ENCODE measurements at places on chromosomes 5 and 9.
A peak's percentile ranks its signal among the peaks of the same experiment; 100 is the strongest.

GRCh38 chr5:159780246-159780645 is 136.0 kb upstream of the ADRA1B start:
- no peak for DNase-seq

GRCh38 chr9:136544548-136544963 is 1.3 kb downstream of the NOTCH1 start:
- DNase-seq = peak; percentile 56

DNA sequence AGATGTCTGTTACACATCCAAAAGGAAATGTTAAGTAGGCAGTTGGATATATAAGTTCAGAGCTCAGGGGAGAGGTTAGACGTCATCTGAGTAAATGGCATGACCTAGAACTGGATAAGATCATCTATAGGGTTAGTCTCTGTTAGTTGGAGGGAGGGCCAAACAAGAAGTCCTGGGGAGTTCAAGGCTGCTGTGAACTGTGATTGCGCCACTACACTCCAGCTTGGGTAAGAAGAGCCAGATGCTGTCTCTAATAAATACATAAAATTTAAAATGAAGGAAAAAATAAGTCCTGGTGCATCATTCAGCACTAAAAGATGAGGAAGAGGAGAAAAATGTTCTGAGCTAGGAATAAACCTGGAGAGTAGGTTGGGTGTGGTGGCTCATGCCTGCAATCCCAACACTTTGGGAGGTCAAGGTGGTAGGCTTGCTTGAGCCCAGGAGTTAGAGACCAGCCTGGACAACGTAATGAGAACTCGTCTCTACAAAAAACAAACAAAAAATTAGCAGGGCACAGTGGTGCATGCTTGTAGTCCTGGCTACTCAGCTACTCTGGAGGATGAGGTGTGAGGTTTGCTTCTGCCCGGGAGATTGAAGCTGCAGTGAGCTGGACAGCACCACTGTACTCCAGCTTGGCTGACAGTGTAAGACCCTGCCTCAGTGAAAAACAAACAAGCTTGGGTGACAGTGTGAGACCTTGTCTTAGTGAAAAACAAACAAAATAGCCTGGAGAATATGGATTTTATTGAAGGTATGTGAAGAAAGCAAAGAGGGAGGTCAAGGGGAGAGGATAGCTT is 123.6 kb downstream of the ACTBL2 start:
- no peak for DNase-seq

DNA sequence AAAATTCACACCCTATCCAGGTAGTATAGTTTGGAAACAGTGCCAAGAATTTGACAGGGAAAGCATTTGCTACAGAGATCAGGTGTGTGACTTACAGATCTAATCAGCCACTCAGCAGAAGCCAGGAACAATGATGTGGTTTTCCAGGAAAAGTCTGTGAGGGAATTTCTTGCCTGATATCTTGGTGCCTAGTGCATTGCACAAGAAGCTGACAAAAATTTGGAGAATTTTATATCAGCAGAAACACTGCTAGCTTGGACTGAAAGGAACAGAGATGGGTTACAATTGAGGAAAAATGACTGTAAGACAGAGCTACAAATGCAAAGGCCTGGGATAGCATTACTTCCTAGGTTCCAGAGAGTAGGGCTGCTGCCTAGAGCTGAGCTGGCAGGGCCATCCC is 658.1 kb upstream of the CHD1 start:
- DNase-seq = no peak

GRCh38 chr9:7533376-7534090 is 266.0 kb downstream of the DMAC1 start:
- DNase-seq = no peak

DNA sequence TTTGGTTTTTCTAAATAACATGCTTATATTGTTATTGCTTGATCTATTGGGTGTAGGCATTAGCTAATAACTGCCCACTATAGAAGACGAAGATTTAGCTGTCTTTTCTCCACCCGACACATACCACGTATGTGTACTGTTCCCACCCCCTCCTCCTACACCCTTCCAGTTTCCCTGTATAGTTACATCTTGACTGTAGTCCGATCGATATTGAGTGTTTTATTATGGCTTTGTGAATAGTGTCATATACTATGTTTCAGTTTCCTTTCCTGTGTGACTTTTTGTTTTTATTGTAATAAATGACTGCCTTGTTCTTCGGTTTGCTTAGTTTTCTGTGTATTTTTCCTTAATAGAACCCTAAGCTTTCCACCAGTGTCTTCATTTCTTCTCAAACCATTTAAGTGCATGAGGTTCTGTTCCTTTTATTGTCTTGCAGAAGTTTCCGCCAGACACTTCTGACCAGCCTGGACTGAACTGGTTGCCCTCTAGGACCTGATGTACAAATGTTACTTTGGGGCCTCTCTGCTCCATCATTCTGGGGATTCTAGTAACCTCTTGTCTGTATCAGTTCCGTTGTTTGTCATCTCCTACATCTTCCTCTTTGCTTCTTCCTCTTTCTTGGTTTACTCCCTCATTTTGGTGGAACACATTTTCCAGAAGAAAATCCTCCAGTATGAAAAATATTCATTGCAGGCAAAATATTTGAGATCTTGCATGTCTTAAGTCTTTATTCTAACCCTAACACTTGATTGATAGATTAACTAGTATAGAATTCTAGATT is 61.8 kb downstream of the PRKACG start:
- DNase-seq = no peak

DNA sequence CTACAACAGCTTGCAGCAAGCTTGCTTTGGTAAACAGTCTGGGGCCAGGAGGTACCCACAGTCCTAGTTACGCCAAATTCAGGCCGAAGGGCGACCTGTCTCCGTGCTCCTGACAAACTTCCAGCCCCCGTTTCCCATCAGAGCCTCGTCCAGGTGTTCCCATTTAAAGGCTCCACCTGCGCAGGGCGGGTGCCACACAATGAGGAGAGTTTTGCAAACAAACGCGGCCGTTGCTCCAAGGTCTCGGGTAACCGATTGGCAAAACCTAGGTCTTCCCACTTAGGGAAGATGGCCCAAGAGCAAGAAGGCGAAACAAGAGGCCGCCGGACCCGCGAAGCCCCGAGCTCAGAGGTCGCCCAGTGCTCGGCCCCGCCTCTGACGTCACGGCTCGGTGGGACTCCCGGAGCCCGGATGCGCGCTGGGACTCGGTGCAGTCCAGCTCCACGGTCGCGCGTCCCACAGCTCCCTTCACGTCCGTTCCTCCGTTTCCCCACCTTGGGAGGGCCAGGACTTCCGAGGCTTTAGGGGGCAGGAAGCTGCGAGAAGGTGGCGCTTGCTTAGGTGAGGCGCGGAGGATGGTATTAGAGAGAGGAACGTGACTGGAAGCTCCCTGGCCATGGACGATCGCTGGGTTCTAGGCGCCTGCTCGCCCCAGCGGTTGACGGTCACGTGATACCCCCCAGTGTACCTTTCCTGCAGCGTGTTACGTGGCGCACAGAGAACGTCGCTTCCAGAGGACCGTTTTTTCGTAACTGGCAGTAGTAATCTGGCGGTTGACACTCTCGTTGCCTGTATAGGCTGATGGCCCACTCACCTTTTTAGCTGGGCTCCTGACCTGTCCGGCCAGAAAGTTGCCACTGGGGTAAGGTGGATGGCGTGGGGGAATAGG is 41.8 kb upstream of the KDM4C start:
- DNase-seq = peak; percentile 51

DNA sequence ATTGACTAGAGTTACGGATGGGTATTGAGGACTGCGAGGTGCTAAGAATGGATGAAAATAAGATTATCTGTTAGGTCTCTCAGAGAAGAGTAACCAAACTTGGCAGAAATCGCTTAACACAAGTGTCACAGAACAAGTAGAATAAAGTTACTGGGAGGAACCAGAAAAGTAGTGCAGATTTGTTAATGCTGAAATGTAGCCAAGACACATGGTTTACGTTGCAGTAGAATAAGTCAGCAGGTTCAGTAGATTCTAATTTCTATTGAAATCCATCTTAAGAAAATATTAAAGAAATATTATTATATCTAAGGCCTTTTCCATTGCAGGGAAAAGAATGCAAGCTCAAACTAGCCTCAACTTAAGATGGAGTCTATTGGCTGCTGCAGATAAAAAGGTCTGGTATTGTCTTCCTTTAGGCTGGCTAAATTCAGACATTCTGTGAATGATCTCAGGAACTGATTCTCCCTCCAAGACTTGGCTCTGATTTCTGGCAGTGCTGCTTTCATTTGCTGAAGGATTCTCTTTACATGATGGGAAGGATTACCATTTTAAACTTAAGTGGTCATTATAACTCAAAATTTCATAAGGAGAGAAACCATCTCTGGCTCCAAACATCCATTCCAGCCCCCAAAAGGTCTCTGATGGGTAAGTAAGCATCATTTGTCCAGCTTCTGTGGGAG is 314.9 kb downstream of the MARCHF11 start:
- DNase-seq = no peak
